ENCODE measurements at places on chromosomes 3 and 15.

- DNase-seq = no peak
Observed at GRCh38 chr15:86629409-86630356, 550.0 kb downstream of the AGBL1 start.

GRCh38 chr3:168123201-168124176, 27.8 kb upstream of the GOLIM4 start:
- DNase-seq = no peak

- DNase-seq = no peak
Observed at GRCh38 chr3:106957029-106957428, 420.2 kb upstream of the CCDC54 start.

- no peak for DNase-seq
Observed at GRCh38 chr3:159922193-159922840, 66.3 kb upstream of the IL12A start.

- no peak for DNase-seq
Observed at GRCh38 chr15:70604666-70605315, 158.6 kb downstream of the UACA start.

DNA sequence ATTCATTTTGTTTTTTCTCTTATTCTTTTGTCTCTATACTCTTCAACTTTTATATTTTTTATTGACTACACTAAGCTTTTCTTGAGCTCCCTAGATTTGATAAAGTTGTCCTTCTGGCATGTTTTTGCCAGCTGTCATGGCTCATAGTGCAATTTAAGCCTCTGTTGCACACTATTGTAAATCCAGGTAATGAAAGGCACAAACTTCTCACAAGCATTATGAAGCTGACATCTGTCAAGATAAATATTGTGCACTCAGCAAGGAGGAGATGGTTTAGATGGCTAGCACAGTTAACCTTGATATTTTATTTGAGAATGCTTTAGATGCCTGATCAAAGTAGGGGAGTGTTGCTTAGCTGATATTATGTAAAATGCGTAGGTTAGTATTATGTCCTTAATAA, 1280.9 kb downstream of the NSUN3 start:
- no peak for DNase-seq

GRCh38 chr15:76674883-76675282, 230.3 kb downstream of the SCAPER start:
- DNase-seq = no peak

DNA sequence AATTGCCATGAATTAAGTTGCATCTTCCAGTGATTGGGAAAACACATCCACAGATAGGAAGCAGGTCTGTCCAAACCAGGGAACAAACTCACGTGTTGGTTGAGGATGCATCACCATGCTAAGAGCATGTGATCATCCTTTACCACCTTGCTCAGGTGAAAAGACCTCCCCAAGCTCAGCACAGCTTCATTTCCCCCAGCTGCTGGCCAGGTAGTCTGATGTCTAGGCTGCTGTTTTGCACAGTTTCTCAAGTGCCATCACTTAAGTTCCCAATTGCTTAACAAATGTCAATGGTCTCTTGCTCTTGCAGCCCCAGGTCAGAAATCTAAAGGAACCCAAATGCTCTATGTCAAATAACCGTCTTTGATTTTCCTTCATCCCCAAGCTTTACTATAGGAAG, 34.2 kb downstream of the WNT5A start:
- DNase-seq = no peak

DNA sequence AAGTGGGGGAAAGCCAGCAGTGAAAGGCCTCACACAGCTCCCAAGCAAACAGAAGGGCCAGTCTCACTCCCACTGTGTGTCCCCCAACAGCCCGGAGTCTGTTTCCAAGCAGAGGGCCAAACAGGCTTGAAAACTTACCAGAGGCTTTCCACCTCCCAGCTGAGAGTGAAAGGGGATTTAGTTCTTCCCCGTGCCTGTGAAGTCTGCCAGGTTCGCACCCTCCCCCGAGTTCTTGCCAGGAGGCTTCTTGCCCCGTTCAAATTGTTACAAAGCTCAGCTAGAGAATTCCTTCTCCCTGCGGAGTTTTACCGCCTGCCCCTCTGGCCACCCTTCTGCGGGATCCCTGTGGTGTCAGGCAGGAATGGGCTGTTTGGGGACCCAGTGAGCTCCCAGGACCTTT, 68.0 kb upstream of the WNT7A start:
- DNase-seq = no peak

- no peak for DNase-seq
Observed at GRCh38 chr3:124413989-124414598, 316.2 kb upstream of the UMPS start.

GRCh38 chr3:126127452-126127851, 43.5 kb upstream of the SLC41A3 start:
- no peak for DNase-seq

DNA sequence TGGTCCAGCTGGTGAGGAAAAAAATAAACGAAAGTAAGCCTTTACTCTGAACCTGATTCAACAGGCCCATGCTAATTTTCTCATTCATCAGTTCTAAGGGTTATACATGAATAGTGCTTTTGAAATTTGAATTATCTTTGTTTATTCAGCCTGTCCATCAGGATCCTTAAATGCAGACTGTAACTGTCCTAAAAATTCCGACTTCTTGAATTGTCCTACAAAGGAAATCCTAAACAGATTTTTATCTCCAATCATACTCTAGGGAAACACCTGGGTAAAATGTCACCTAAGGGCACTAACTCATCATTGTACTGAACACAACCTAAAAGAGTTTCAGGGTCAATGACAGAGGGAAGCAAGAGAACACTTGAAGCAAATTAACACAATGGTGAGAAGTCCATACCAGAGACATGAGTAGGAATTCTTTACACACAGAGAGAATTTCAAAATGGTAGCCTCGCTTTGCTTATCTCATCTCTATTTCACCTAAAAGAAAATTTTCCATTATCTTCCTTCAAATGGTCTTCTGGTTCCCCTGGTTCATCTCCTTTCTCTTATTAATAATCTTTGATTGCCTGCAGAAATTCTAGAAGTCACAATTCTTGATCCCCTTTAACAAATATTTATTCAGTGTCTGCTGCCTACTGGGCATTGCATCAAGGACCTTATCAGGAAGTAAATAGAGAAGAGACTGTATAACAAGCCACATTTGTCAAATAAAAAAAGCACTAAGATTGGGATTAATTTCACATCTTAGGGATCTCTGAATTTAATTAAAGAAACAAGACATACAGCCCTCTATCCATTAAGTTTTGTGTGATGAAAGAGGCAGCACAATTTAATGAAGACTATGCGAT, 182.7 kb downstream of the MEIS2 start:
- DNase-seq = no peak

- no peak for DNase-seq
Observed at GRCh38 chr3:110767156-110767555, 304.5 kb upstream of the NECTIN3 start.

DNA sequence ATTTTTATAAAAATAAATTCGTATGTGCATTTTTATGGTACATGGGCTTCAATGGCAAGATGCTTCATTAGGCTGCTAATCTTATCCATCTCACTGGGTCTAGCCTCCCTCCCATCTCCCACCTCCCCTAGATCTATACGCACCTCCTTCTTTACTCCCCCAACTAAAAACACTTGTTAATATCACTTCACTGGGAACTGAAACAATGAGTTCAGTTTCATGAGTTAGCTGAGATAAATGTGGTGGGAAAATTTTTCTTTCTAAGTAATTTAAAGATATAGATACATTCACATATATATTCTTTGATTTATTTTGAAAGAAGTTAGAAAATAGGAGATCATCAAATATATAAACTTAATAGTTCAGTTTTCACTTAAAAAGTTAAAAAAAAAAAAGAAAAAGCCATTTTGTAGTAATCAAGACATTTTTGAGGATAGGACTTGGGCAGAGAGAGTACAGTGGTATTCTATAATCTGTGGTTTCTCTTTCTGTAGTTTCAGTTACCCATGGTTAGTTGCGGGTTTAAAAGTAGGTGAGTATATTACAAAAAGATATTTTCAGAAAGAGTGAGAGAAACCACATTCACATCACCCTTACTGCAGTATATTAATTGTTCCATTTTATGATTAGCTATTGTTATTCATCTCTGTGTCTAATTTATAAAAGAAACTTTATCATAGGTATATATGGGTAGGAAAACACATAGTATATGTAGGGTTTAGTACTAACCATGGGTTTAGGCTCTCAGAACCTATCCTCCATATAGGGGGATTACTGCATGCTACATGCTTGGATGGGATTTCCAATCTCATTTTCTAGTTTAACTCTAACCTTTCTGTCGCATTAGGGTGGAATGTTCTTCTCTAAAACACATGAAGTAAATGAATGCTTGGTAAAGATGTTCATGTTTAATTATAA, 316.0 kb upstream of the CBLB start:
- DNase-seq = no peak

GRCh38 chr3:43525386-43525785, 96.4 kb downstream of the ANO10 start:
- no peak for DNase-seq

DNA sequence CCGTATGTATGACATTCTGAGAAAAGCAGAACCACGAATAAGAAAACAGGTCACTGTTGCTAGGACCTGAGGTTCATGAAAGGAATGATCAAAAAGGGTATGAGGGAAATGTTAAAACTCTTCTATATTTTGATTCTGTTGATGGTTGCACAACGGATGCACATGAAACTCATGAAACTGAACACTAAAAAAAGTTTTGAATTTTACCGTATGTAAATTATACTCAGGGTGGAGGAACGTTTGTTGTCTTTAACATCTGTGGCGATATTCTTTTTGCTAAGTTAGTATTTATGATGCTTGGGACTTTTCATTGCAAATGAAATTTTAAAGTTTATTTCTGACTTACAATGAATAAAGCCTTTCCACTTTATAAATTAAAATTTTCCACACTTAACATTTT, 55.4 kb downstream of the STAG1 start:
- DNase-seq = no peak

Data from T follicular helper cell (primary cell).